ENCODE measurements at places on chromosomes 3 and 15. TPM values are rescaled to one million over a fixed set of nuclear protein-coding genes. Genes with fewer than 3 reads are reported as not detected.

DNA sequence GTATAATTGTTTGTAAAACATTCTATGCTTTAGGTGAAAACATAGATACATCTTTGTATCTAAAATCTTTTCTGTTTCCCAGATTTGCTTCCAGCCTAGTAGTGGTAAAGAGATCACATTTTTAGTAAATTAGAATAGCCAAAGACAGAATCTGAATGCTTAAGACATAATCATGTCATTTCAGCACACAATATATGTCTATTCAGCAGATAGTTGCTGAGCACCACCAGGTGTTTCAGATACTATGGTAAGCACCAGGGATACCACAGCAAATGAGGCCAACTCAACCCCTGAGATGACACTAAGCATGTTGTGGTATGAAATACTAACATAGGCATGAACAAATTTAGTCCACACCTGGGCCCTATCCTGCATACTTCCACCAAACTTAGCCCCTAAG, 195.2 kb upstream of the SOX14 start:
- no peak for DNase-seq

- no peak for DNase-seq
Measured at GRCh38 chr3:197950677-197951061, 679 bp downstream of the RPL35A start.

DNA sequence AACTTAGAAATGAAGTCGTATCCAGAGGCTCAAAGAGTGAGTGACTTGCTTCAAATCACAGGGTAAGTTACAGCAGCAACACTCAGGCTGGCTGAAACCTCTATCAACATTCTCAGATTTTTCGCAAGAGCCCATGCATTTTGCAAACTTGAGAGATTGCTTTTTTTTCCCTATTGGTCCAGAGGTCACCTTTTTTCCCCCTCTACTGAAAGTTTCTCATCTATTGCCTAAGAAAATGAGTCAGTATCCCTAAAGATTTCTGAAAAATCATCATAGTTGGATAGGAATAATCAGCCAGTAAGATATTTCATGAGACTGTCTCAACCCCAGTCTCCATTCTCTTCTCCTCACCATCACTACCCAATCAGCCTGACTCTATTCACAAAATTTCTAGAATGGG, 410.6 kb downstream of the FOXP1 start:
- DNase-seq = no peak

DNA sequence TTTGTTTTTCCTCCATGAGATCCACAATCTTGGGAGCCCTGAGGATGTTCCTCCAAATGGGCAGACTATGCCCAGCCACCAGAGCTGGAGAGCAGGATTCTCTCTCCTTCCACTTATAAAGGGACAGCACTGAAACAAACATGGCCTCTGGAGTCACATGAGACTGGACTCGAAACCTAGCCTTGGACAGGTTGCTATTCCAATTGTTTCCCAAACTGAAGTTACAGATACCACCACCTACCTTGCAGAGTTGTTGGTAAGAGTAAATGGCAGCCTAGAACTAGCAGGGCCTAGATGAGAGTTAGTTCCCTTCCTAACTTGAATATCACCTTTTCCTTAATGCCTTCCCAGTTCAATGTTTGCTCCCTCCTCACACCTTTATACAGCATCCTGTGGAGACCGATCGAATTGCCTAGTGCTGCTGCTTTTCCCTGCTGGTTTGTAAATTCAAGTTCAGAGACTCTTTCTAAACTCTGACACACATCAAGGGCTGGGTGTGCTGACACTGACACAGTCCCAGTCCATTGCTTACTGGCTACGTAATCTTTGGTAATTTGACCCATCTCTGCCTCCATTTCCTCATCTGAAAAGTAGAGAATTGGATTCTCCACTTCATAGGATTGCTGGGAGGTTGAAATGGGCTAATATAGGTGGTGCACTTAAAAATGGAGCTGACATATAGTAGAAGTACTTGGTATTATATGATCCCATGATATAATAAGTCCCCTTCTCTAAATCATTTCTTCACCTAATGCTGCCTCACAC, 2.6 kb downstream of the IMP3 start:
- DNase-seq = no peak

GRCh38 chr3:79002465-79003372, 765.1 kb downstream of the ROBO1 start:
- no peak for DNase-seq

DNA sequence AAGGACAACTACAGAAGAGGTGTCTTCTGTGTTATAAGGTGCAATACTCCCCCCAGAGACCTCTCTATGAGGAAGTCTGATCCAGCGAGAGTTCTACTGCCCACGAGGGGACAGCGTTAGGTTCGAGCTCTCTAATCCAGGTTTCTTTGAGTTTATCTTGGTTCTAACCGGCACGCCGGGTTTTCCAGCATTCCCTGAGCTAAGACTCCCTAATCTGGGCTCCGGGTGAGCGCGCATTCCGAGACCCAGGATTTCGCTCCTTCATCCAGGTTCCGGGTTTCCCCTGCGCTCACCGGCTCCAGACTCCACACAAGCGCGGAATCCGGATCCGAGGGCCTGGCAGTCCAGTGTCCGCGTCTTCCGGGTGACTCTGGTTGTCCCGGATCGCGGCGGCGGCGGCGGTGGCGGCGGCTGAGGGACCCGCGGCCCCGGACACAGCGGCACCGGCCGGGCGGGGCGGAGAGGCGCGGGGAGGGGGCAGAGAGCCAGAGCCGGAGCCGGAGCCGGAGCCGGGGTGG, at the start of gene ZNF609:
ZNF609 (plus strand) TSS at position 373 of the 518 bp plus-strand sequence. CDS start 38,842 bp downstream, outside the sequence.
- DNase-seq = peak; percentile 94

GRCh38 chr15:68360721-68361120, 71.2 kb downstream of the ITGA11 start:
- DNase-seq = no peak

- no peak for DNase-seq
Measured at GRCh38 chr3:174538151-174538550, 321.0 kb upstream of the NAALADL2 start.

GRCh38 chr15:57640930-57641682, 49.4 kb downstream of the MYZAP start:
- DNase-seq = peak; percentile 38

The SEMA3B gene
- total RNA-seq = 1.6 TPM

The TSPAN3 gene
- 26.2 TPM for total RNA-seq

The PLA2G4D gene
- total RNA-seq = not detected

The TUSC7 gene
- not detected for total RNA-seq

The IQCF5 gene
- not detected for total RNA-seq

The OCA2 gene
- total RNA-seq = not detected

Data from activated CD4-positive, alpha-beta T cell treated with anti-CD3 and anti-CD28 coated beads for 36 hours (primary cell).